RPMI7951 (cell line): ENCODE measurements at places on chromosomes 12 and 14. TPM values are rescaled to one million over a fixed set of nuclear protein-coding genes. Genes with fewer than 3 reads are reported as not detected.
A peak's percentile ranks its signal among the peaks of the same experiment; 100 is the strongest.

GRCh38 chr12:57590479-57590863 is 521 bp upstream of the PIP4K2C start:
- no peak for DNase-seq

GRCh38 chr12:70608184-70608583 is 29.0 kb downstream of the PTPRB start:
- no peak for DNase-seq

- peak; percentile 36 for DNase-seq
Observed at GRCh38 chr12:40325349-40325960, 100.7 kb downstream of the LRRK2 start.

- no peak for DNase-seq
Observed at GRCh38 chr14:95220663-95221231, 63.4 kb upstream of the DICER1 start.

EFS gene
- 2.8 TPM in 2 replicates for total RNA-seq

R3HDM2 gene
- total RNA-seq, result 10.8 and 12.3 TPM in 2 replicates

DNA sequence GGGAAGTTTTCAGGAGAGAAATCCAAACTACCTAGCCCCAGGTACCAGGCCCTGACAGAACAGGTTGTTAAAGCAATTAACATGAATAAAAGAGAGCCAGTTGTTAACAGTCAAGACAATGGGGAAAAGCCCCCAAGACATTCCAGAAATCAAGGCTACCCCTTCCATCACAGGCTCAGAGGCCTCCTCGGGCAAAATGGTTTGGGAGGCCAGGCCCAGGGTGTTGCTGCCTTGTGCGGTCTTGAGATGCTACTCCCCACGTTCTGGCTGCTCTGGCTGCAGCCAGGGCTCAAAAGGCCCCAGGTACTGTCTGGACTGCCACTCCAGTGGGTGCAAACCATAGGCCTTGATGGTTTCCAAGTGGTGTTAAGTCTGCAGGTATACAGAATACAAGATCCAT is 7.0 kb downstream of the CRY1 start:
- DNase-seq, result no peak
